Activated B cell treated with CpG ODN at 0.5 μM for 24 hours (primary cell): ENCODE measurements at places on chromosomes 1 and 21. TPM values are rescaled to one million over a fixed set of nuclear protein-coding genes. Genes with fewer than 3 reads are reported as not detected.

TCHHL1 gene
- not detected in 2 replicates for total RNA-seq

FCER1G gene
- total RNA-seq, result 0.60 and 0.69 TPM in 2 replicates

OR6N2 gene
- not detected in 2 replicates for total RNA-seq

GRCh38 chr1:15053153-15053552 lies 100.4 kb upstream of the TMEM51 start:
- DNase-seq, result no peak

- DNase-seq, result no peak
These were observed 9.4 kb downstream of the OLIG2 start for GRCh38 chr21:33035147-33035546.

DNA sequence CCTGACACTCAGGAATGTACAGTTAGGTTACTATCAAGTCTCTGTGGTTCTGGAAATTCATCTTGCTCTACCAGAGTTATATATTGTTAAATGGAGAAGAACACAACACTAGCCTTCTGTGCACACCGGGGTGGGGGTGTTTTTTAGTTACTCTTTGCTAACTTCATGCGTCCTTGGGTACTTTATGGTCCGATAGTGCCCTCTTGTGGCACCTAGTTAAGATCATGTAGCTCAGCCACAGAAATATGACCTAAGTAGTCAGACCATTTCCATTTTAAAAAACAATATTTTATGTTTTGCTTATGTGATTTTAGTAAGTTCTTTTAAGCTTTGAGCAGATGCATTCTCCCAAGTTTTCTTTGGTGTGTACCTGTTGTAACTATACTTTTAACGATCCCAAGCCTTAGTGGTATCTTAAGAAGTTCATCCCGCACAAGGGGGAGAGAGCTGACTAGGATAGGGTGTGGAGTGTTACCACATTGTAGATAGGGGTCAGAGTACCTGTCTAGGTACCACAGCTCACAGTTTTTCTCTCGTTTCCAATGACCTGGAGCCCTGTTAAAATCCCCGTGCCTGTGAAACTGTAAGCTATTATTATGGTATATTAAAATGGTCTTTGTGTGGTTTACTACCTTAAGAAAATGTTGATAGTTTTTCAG lies 20.6 kb upstream of the SH3D21 start:
- DNase-seq, result no peak

DNA sequence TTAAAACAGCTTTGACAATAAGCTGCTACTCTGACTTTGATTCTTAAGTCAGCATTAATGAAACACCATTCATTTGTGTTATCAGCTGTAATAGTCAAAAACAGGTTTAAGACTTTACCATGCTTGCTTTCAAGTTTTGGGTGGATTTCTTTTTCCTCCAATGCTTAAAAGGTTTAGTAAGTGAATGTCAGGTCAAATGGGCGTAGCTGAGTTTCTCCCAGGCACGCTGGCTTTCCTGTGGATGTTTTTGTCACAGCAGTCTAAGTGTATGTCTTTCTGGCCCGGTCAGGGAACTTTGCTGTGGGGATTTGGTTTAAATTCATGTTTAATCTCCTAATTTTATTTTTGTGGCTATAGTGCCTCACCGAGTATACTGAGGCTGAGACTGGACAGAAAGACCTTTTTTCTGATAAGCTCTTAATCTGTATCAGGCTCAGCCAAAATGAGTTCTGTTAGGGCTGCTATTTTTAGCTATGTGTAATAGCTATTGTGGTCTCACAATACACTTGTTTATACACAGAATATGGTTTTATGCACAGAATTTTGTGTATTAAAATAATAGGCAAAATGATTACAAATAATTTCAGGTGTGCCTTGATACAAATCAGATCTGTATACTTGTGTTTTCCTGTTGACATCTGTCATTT lies 292.8 kb downstream of the DISC1 start:
- DNase-seq, result no peak

GRCh38 chr21:43275421-43276211 lies 106.8 kb downstream of the CRYAA start:
- no peak for DNase-seq
